Right renal pelvis (tissue), 4 donors: ENCODE measurements at places on chromosomes 13 and 19. TPM values are rescaled to one million over a fixed set of nuclear protein-coding genes. Genes with fewer than 3 reads are reported as not detected.
A peak's percentile ranks its signal among the peaks of the same experiment; 100 is the strongest.

The LIPE gene
- polyA plus RNA-seq: 10.1 TPM

The GSX1 gene
- not detected for polyA plus RNA-seq

The SMIM17 gene
- polyA plus RNA-seq: 1.2 TPM

The DDX39A gene
- 47.7 TPM for polyA plus RNA-seq

DNA sequence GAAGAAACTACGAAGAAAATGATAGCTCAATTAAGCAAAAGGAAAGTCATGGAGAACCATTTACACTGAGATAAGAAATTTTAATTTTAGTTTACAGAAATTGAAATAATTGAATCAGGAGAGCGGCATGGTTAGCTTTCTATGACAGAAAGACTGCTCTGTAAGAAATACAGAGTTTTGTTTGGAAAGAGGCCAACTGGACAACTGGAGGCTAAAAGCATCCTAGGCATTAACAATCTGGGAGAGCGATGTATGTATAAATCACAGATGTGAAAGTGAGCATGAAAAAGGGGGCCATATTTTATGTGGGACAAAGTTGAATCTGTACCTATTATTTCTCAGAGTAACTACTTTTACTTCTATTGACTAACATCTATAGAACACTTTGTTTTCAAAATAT lies 1608.8 kb upstream of the PCDH20 start:
- DNase-seq: no peak

DNA sequence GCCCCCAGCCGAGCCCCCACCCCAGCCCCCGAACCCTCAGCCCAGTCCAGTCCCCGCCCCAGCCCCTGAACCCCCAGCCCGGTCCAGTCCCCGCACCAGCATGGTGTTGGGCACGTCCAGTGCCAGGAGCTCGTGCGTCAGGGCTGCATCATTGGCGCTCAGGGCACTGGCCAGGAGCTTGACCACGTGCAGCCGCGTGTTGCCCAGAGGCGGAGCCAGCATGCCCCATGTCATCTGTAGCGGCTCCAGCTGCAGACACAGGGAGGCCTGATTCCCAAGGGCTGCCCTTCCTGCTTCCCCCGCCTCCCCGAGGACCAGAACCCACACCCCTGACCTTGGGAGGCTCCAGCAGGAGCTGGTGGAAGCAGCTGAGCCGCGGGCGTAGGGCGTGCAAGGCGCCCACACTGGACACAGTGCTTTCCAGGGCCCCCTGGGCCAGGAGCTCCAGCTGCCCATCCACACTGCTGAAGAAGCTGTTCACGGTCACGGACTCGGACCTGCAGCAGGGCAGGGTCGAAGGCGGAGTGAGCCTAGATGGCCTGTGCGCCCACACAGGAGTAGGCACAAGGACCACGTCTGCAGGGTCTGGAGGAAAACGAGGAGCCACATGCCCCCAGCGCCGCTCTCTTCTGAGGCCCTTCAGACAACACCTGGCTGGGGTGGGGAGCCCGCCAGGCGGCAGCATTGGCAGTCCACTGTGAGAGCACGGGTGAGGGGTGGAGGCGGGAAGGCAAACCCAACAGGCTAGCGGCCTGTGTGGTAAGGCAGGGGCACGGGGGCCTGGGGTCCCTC lies 12.8 kb upstream of the TMEM86B start:
- no peak for DNase-seq

- DNase-seq: no peak
Observed at GRCh38 chr13:31951215-31951678, 80.3 kb upstream of the FRY start.

DNA sequence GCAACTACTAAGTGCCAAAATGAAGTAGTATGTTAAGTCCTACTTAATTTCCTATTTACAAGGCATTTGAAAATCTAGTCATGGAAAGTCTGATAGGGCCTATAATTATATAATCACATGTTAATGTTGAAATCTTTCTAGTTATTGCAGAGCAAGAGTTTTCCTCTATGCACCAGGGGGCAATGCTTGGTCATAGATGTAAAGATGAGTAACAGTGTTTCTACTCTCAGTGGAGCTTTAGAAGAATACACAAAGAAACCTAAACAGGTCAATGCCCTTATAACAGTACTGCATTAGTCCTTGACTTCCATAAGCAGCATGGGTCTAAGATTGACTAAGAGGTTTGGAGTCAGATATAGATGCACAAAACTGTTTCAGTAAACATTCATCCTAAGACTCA lies 218.7 kb downstream of the KCTD12 start:
- DNase-seq: no peak

GRCh38 chr13:48892688-48893075 lies 83.0 kb upstream of the FNDC3A start:
- DNase-seq: no peak

GRCh38 chr13:82356667-82357410 lies 1525.4 kb downstream of the SLITRK1 start:
- DNase-seq: no peak

DNA sequence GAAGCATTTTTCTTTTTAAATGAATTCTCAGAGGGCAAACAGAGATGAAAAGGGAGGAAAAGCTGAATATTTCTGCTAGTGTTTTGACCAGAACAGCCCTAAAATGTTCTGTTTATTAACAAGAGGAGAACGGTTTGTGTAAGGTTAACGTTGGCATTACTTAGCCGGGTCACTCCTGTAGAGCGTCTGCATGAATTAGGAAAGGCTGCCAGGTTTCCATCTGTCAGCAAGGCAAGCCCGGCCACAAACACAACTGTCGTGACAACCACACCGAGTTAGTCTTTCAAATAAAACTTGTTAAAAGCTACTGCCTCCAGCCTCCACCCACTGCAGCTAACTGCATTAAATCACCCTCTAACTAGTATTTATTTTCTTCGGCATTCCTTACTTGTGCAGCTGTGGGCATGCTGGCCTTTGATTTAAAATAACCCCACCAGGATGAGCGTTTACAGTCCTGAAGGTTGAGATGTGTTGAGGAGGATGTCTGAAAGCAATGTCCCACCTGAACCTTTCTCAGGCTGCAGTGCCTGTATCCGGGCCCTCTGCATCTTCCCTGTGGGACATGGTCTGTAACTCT lies 527.9 kb downstream of the FGF9 start:
- no peak for DNase-seq

DNA sequence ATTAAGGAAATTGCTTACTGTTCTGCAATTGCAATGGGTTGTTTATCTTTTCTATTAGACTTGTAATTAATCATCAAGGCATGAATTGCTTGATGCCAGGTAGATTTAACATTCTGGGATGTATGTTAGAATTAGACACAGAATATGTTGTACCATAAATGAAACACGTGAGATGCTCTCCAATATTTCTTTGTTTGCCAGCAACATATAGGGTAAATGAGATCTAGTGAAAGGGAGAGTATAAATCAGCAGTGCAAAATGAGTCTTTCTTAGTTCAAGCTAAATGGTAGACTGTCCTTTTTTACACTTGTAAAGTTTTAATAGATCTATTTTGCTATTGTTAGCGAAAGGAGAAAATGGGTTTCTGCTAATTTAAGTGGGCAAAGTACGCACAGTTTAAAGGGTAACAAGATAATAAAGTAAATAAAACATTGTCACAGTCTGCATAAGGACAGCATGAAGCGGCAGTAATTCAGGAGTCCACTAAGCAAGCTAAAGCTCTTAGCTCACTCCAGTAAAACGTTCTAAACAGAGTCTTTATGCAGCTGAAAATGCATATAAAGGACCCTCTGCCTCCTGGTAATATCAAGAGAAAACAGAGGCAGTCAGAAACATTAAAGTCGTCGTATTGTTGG lies 1137.1 kb downstream of the OLFM4 start:
- DNase-seq: no peak

DNA sequence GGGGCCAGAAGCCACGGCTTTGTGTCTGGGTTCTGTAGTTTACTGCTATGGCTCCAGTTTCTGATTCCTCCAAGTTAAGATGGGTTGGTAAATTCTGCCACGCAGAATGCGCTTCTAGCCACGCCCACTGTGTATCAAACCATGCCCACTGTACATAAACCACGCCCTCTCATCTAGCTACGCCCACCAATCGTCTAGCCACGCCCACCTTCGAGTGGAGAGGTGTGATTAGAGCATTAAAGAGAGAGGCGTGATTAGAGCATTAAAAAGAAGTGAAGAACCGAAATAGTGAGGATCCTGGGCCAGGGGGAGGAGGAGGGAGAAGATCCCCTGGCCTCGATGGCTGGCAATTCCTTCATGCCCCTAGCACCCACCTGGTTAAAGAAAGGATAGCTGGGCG lies 43.7 kb upstream of the ADGRE5 start:
- DNase-seq: no peak

DNA sequence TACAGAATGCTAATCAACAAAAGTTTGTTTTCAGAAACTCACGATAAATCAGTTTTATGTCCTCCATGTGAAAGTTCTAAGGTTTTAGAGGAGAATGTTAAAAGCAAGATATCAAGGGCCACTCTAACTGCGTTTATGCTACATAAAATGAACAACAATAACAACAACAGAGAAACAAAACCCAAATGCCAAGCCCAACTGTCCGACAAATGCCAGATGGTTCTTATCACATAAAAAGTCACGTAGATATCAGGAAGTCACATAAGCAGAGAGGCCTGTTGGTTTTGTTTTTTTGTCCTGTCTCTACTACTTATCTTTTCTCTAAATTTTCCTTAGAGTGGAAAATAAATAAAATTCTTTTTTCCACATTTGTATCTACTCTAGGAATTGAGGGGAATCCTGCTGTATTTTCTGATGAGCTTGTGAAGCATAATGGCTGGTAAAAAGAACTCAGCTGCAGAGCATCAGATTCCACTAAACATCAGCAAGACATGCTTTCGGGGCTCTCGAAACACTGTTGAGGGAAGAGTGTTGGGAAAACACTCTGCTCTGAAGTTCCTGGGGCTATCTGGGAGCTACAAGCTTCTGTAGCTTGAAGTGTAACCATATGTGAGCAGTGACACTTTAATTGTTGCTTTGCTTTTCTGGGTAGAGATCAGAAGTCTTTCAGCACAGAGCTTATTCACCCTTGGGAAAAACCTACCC lies 110.1 kb downstream of the SLAIN1 start:
- peak; percentile 36 for DNase-seq

GRCh38 chr19:13366529-13367143 lies 139.6 kb downstream of the CACNA1A start:
- no peak for DNase-seq
